ENCODE measurements at places on chromosomes 16 and 17.
A peak's percentile ranks its signal among the peaks of the same experiment; 100 is the strongest.

DNA sequence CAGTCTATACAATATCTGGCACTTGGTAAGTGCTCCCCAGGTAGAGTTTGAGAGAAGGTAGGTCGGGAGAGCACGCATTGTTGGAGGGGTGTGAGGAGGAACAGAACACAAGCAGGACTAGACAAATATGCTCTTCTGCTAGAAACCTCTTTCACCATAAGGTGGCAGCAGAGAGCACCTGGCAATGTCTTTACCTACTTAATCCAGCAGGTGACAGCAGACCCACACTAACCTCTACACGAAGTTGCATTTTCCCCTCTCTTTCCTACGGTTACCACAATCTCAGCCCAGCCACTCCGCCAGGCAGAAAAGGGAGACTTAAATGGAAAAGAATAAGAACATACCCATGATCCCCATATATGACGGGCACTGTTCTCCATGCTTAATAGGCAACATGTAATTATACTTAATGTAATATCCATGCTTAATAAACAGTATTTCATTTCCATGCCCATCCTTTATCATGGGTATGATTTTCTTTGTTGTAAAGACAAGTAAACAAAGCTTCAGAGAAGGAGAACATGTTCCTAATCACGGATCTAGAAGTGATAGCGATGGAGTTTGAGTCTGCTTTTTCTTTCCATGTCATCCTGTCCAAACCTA is 55.1 kb upstream of the CCL2 start:
- peak; percentile 50 for DNase-seq

DNA sequence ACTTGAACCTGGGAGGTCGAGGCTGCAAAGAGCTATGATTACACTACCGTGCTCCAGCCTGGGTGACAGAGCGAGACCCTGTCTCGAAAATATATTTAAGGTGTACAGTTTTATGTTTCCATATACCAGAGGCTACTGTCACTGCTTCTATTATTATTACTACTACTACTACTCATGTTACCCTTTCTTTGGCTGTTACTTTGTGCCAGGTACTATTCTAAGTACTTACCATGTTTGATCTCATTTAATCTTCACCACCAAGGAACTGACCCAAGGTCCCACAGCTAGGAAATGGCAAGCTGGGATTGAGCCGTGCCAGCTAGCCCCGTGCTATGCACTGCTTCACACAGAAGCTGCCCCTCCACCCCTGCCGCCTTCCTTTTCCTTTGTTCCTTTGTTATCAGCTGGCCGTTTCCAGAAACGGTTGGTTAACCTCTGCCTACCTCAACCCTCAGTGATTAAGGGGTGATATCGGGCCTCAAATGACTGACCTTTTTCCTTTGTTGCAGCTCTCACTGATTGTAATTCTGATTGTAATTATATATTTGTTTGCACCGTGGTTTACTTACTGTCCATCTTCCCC is 78.4 kb downstream of the ABCC1 start:
- DNase-seq = no peak

DNA sequence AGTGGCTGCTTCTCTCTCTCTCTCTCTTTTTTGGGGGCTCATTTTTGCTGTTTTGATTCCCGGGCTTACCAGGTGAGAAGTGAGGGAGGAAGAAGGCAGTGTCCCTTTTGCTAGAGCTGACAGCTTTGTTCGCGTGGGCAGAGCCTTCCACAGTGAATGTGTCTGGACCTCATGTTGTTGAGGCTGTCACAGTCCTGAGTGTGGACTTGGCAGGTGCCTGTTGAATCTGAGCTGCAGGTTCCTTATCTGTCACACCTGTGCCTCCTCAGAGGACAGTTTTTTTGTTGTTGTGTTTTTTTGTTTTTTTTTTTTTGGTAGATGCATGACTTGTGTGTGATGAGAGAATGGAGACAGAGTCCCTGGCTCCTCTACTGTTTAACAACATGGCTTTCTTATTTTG is 7.7 kb upstream of the TMEM235 start:
- DNase-seq = no peak

DNA sequence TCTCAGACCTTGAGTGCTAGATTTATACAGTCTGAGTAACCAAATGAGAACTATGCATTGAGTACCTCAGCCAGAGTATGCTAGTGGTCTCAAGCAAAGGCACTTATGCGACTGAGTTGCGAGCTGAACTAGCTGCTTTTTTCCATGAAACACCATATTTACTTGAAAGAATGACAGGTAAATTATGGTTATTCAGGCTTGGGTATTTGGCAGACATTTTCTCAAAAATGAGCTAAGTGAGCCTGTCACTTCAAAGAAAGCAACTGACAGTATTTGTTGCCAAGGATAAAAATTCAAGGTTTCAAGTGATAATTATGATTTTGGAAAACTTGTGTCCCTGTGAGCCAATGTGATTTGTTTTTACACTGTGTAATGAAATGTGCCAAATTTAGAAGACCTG is 19.3 kb downstream of the CACNG3 start:
- DNase-seq = no peak

GRCh38 chr16:85615014-85615851 is 2.1 kb downstream of the GSE1 start:
- DNase-seq = peak; percentile 71

GRCh38 chr16:55861288-55861687 is 13.9 kb downstream of the CES5A start:
- DNase-seq = no peak

DNA sequence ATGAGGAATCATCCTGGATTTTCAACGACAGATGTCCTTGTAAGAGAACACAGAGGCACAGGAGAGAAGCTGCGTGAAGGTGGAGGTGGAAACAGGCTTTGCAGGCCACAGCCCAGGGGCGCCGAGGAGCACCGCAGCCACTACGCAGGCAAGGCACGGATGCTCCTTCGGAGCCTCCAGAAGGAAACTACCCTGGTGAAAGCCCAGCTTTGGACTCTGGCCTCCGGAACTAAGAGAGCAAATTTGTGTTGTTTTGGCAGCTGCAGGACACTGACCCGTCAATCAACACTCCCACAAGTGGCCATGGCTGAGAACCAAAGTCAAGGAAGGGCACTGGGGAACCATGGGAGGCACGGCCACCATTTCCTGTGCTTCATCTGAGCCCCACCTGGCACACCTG is 3.4 kb downstream of the ARL16 start:
- DNase-seq = no peak

DNA sequence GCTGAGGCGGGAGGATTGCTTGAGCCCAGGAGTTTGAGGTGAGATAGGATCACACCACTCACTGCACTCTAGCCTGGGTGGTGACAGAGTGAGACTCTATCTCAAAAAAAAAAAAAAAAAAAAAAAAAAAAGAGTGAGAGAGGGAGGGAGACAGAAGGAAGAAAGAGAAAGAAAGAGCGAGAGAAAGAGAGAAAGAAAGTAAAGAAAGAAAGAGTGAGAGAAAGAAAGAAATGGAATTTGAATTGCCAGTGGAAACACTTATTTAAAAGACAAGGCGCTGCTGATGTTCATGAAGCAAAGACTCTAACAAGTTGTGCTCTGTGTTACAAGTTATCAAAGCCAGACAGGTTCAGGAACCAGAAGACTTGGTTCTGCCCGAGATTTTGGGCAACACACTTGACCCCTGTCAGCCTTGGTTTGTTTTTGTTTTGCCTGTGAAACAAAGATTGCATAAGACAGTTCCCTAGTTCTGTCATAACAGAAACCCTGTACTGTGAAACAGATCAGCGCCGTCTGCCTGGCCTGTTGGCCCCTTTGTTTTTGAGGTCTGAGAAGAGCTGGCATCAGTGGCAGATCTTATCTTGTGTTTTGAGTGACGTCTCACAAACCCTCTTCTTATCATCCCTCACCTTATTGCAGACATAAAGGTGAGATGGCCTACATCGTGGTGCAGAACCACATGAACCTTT is 55.4 kb upstream of the ENDOV start:
- DNase-seq = no peak

GRCh38 chr17:27354051-27354490 is 60.2 kb downstream of the WSB1 start:
- DNase-seq = no peak

DNA sequence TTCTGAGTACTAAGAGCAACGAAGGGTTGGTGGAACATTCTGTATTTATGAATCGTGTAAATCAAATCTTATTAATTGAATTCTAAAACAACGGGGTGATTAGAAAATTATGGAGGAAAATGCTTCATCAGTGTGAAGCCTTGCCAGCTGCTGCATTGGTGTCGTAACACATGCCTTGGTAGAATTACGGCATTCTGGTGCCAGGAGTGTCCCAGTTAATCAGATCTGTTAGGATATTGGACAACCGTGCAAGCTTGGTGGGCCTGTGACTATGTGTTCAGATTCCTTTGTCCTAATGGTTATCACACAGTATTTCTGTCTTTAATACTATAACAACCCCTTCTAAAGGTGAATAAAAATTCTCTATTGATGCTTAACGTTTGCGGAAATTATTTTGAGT is 44.2 kb upstream of the TANC2 start:
- DNase-seq = no peak

DNA sequence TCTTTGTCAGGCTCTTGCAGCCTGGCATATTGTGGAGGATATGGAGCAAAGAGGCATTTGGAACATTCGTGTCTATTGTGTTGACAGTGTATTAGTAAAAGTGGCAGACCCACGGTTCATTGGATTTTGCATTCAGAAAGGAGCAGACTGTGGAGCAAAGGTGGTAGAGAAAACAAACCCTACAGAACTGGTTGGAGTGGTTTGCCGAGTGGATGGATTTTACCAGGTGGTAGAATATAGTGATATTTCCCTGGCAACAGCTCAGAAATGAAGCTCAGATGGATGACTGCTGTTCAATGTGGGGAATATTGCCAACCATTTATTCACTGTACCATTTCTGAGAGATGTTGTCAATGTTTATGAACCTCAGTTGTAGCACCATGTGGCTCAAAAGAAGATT is 44.5 kb downstream of the EFCAB13 start:
- no peak for DNase-seq

GRCh38 chr16:50284131-50284911 is 18.0 kb downstream of the ADCY7 start:
- DNase-seq = no peak

DNA sequence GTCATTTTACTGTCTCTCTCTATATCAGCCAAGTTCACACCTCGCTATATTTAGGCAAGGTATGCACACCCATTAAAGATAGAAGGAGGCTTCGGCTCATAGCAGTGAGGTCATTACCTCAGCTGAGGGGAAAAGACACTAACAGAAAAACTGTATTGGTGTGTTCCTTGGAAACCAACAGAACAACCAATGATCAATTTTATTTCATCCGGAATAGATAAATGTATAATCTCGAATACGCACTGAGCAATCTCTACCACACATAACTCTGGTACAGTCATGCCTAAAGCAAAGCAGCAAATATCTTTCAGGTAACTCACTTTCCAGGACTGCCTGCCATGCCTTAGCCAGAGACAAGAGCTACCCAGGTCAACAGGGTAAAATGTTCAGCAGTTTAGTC is 109.9 kb upstream of the CORO6 start:
- no peak for DNase-seq

GRCh38 chr17:50523208-50523607 is 9.3 kb upstream of the EPN3 start:
- no peak for DNase-seq

DNA sequence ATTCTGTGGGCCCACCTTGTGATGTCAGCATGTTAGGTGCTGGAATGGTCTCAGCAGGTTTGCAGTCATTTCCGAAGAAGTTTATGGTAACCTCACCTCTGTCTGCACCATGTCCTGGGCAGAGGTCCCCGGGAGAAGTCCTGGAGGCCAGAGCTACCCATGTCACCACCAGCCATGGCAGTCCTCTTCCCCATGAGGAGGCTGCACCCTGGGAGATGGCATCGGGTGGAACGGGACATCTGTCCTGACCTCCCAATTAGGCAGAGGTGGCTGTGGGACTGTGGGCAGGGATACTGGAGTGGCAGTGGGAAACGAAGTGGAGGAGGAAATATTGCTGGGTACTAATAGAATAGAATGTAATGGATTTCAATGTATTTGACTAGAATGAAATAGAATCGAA is 511.8 kb upstream of the WSB1 start:
- no peak for DNase-seq

- no peak for DNase-seq
These were observed 3.5 kb downstream of the KRT40 start for GRCh38 chr17:40980596-40980995.

Data from activated T-cell treated with anti-CD3 and anti-CD28 coated beads, Interleukin-2, amount 50 U/mL, for 1 hour (primary cell).